ENCODE measurements at places on chromosomes 7 and 10.

DNA sequence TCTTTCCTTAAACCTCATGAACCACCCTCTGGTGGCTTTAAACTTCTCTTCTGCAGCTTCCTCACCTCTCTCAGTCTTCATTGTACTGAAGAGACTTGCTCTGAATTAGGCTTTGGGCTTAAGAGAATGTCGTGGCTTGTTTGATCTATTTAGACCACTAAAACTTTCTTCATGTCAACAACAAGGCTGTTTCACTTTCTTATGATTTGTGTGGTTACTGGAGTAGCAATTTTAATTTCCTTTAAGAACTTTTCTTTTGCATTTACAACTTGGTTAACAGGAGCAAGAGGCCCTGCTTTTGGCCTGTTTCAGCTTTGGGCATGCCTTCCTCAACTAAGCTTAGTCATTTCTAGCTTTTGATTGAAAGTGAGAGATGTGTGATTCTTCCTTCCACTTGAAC lies 38.1 kb upstream of the CDHR3 start:
- no peak for DNase-seq

GRCh38 chr10:74917481-74918077 lies 91.2 kb downstream of the KAT6B start:
- DNase-seq = no peak

DNA sequence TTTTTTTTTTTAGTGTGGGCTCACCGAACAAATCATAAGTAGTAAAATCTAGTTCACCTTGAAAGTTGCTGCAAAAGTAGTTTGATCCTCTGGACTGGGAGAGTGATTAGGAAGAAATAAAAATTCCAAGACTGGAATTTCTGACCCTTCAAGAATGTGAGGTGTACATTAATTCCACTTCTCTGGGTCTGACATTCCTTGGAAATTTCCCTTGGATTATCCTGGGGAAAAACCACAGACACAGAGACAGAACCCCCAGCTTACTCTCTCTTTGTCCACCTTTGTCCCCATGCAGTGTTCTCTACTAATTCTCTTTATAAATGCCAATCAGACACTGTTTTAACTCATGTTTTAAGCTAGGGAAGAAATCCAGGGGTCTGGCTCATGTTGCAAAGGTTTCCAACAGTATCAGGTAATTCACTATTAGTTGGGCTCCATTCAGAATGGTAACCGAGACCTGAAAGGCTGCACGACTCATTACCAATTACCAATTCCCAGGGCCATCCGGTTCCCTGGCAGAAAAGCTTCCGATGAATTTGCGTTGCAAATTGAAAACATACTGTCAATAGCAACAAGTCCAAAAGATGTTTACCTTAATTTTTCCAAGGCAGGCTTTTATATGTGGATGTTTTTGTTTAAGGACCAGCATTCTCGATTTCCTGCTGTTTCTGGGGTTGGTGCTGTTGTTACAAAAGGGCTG lies 86.3 kb downstream of the BAMBI start:
- DNase-seq = no peak

DNA sequence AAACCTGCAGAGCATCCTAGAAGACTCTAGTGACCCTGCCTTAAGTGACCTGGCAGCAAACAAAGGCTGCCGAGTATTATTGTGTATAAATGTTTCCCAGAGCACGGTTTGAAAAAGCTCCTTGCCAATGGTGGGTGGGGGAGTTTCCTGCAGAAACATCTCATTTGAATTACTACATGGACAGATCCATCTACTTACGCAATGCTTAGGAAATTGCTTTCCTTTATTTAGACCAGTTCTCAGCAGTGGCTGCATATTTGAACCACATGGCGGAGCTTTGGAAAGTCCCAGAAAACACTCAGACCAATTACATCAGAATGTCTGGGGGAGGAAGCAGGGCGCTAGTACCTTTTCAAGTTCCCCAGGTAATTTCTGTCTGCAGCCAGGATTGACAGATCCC lies 560.9 kb downstream of the SDK1 start:
- no peak for DNase-seq
